HL-60 (cell line): ENCODE measurements at places on chromosomes 1 and 21.

GRCh38 chr1:8539683-8540082, 221.8 kb downstream of the SLC45A1 start:
- no peak for DNase-seq

DNA sequence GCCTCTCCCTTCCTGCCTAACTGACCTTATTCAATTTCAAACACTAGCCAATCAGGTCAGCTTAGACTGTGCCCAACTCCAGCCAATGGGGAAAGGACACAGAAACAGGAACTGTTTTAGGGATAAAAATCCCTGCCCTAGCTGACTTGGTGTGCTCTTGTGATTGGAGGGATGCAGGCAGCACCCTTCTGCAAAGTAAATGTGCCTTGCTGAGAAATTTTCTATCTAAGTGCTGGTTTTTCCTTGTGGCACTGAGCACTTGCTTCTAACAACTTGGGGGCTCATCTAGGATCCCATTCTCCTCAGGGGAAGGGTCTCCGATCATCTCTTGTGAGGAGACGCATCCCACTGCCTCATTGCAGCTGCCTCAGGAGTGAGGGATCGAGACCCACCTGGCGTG, 10.7 kb upstream of the CD2 start:
- DNase-seq = no peak

GRCh38 chr1:185644531-185644930, 89.7 kb upstream of the HMCN1 start:
- no peak for DNase-seq

DNA sequence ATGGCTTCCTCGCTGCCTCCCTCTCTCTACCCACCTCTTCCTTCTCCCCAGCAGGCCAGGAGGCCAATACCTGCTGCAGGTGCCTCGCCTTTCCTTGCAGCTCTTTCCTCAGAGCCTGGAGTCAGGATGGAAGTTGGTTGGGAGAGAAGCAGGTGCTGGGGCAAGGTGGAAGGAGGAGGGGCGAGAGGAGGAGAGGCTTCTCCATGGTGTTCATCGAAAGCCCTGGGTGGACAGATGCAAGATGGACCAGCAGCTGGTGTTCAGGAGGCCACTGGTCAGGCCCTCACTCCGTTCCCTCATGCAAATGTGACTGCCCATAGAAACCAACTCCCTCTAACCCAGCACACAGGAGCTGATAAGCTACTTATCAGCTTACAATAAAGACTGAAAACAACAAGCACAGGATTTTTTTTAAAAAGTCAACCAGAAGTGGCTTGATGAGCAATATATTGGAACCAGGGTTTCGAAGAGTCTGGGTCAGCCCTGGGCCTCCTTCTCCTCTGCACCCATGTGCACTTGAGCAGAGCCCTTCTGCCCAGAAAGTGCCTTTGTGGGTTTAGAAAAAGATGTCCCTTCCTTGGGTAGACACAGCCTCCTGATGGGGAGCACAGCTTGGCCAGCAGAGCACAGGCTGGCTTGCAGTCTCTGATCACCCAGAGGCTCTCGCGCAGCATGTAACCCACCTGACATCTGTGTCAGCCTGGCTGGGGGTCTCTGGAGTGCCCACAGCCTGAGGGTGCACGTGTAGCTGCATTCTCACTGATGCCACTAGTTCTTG, 16.6 kb upstream of the GSTM4 start:
- no peak for DNase-seq
